ENCODE measurements at places on chromosomes 1 and 21. TPM values are rescaled to one million over a fixed set of nuclear protein-coding genes. Genes with fewer than 3 reads are reported as not detected.

DNA sequence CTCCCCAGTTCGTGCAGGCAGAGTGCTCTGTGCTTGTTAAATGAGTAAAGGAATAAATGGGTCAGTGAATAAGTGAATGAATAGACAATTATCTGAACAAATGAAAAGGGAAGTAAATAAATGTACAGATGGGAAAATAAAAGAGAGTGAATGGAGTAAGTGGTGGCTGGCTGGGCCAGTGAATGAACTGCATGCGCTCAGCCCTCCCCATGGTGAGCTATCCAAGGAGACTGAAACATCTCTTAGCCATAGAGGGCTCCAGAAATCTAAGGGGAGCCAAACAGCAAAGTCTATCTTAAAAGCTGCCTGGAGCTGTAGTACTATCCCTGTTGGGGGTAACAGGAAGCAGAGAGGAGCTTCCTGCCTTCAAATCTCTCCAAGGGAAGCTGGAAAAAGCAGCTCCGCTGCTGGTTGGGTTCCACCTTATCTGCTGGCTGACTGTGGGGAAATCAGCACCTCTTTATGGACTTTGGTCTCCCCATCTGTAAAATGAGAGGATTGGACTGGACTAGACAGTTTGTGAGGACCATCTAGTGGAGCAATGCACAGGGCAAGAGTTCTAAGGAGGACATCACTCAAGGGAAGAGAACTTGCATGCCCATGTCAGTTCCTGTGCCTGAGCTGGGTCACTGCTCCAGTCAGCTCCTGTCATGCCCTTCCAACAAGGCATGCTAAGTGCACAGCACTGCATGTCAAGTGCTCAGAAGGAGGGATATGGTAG is 77.9 kb downstream of the TRABD2B start:
- DNase-seq: no peak
- no peak overlapping the region for H3K4me3 ChIP-seq
- H3K4me1 ChIP-seq: no peaks in the 10 kb centered on the region
- H3K36me3 ChIP-seq: no peaks in the 10 kb centered on the region

DNA sequence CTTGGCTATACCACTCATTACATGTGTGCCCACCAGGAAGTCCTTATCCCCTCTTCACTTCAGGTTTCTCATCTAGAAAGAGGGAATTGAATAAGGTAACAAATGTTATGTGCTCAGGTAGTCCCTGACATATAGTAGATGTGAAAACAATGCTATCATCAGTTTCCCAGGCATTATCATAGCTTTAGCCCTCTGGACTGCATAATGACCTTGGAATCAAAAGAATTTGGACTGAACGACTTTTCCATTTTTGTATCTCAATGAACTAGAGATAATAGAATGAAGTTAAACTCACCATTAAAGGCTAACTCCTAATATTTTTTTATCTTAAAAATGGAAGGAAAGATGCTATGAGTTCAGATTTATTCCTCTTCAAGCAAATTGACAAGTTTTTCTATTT is 304.1 kb upstream of the USP24 start:
- H3K27me3 ChIP-seq: peaks cover 10% of the 10 kb centered on the region
- no peak overlapping the region for H3K27ac ChIP-seq
- DNase-seq: no peak
- H3K36me3 ChIP-seq: no peaks in the 10 kb centered on the region

The CACNA1S gene
- not detected for total RNA-seq

DNA sequence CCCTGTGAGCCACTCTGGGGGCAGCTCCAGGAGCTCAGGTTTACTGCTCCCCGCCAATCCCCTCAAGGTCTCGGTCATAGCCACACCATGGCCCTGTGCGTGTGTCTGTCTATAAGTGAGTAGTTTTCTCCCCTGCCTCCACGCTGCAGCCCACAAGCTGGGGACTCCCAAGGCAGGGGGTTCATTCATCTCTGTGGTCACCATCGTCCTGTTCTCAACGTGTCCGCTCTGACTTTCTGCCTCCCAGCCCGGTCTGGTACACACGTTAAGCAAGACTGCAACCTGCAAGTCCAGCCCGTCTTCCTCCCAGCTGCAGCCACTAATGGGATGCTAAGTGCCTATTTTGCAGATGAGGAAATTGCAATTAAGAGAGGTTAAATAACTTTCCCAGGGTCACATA is 49.8 kb downstream of the IGSF21 start:
- H3K4me3 ChIP-seq: no peak overlapping the region
- H3K36me3 ChIP-seq: no peaks in the 10 kb centered on the region
- H3K4me1 ChIP-seq: no peaks in the 10 kb centered on the region
- peaks cover 3% of the 10 kb centered on the region for H3K27me3 ChIP-seq
- no peak overlapping the region for H3K27ac ChIP-seq

GRCh38 chr1:3688356-3689137 is 36.2 kb downstream of the TP73 start:
- no peak for DNase-seq
- H3K4me1 ChIP-seq: no peaks in the 10 kb centered on the region
- H3K36me3 ChIP-seq: no peaks in the 10 kb centered on the region
- H3K27me3 ChIP-seq: no peaks in the 10 kb centered on the region
- H3K27ac ChIP-seq: no peak overlapping the region
- H3K4me3 ChIP-seq: no peak overlapping the region

DNA sequence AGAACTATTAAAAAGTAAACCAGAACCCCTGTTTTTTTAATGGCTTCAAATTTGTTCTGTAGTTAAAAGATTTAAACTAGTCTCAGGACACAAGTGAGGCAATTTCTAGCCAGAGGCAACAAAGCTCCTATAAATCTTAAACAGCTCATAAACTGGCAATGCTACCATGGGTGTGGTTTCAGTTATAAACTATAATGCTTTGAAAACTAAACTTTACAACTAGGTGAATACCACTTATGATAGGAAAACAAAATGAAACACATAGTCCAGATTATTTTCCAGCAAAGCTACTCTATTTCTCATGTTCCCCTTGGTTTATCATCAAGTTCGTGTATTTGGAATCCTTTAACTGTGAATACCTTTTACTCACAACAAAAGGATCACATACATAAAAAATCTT is 282.5 kb downstream of the VAV3 start:
- DNase-seq: no peak
- no peaks in the 10 kb centered on the region for H3K4me1 ChIP-seq
- H3K27ac ChIP-seq: no peak overlapping the region

DNA sequence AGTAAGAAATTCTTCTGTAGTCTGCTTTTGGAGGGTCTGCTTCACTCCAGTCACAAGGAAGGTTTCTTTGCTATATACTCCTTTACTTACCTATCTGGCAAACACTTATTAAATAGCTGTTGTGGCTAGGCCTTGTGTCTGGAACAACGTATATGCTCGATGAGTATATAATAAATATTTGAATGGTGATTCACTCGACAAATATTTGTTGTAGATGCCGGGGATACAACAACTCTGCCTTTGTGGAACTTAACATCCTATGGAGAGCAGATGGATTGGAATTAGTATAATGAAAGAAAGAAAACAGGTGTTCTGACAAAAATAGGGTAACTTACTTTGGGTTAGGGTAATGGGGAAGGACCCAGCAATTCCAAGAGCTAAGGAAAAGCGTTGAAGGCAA is 31.1 kb downstream of the KPNA6 start:
- peaks cover 16% of the 10 kb centered on the region for H3K36me3 ChIP-seq
- DNase-seq: no peak
- H3K4me1 ChIP-seq: peaks cover 21% of the 10 kb centered on the region
- no peak overlapping the region for H3K27ac ChIP-seq
- no peak overlapping the region for H3K4me3 ChIP-seq

The NUDT4B gene
- not detected for total RNA-seq

GRCh38 chr1:65792669-65793358 is at the start of gene PDE4B:
PDE4B (plus strand) TSS chr1:65792895.
- no peak within 1 kb of the TSS for H3K27ac ChIP-seq
- H3K36me3 ChIP-seq: no peaks in the 10 kb centered on the region
- peaks cover 66% of the 10 kb centered on the region for H3K27me3 ChIP-seq

- DNase-seq: no peak
- H3K4me3 ChIP-seq: no peak overlapping the region
- no peak overlapping the region for H3K27ac ChIP-seq
- no peaks in the 10 kb centered on the region for H3K36me3 ChIP-seq
- peaks cover 10% of the 10 kb centered on the region for H3K27me3 ChIP-seq
Observed at GRCh38 chr1:60078182-60078581, 4.6 kb upstream of the C1orf87 start.

DNA sequence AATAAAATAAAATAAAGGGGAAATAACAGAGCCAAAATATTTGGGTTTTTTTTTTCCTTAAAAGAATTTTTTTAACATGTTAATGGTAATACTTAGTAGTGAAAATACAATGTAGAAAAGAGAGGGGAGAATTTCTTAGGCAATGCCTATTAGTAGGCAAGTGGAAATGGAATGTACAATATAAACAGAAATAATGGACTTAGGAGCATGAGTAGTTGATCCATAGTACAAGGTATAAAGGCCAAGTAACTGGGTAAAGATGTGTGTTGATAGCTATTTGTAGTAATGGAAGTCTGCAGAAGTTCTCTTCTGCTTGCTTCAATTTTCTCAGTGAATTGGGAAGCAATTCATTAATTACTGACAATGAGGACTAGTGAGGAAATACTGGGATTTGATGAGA is 34.4 kb downstream of the TESK2 start:
- no peak overlapping the region for H3K4me3 ChIP-seq
- H3K4me1 ChIP-seq: no peaks in the 10 kb centered on the region
- H3K27ac ChIP-seq: no peak overlapping the region
- H3K36me3 ChIP-seq: peaks cover 6% of the 10 kb centered on the region
- no peak for DNase-seq

The LHX4 gene
- not detected for total RNA-seq

DNA sequence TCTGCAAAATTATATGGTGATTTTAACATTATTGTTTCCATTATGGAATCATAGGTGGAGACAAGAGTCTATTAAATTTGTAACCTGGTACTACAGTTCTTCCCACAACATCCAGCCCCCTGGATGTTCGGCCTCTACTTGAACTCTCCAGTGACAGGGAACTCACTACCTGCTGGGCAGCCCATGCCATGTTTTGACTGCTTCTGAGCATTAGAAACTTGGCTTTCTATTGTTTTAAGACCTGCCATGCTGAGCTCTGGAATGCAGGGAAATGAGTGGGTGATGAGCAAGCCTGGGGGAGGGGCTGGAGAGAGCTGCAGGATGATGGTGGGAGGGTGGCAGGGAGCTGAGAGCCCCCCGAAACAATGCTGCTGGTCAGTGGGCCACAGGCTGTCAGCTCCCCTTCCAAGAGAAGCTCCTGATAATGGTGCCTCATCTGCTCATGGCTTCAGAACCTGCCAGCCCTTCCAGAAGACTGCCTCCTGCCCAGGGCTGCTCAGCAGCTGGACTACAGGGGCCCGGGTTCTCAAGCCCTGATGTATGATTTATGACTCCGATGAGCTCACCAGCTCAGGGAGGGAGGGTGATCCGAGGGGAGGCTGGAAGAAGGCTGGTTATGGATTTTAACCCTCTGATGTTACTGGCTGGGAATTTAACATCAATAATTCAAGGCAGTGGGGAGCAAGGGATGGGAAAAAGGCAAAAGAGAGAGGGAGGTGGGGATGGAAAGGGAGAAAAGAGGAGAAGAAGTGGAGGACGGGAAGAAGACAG is 205.0 kb downstream of the HIVEP3 start:
- H3K27ac ChIP-seq: no peak overlapping the region
- peaks cover 19% of the 10 kb centered on the region for H3K4me1 ChIP-seq
- H3K36me3 ChIP-seq: no peaks in the 10 kb centered on the region
- no peak overlapping the region for H3K4me3 ChIP-seq
- peaks cover 3% of the 10 kb centered on the region for H3K27me3 ChIP-seq
- DNase-seq: no peak

GRCh38 chr1:106956721-106957120 is 99.8 kb upstream of the PRMT6 start:
- no peaks in the 10 kb centered on the region for H3K4me1 ChIP-seq
- peaks cover 5% of the 10 kb centered on the region for H3K27me3 ChIP-seq
- no peak overlapping the region for H3K27ac ChIP-seq
- H3K36me3 ChIP-seq: no peaks in the 10 kb centered on the region
- H3K4me3 ChIP-seq: no peak overlapping the region
